ENCODE measurements at places on chromosomes 13 and 19.

DNA sequence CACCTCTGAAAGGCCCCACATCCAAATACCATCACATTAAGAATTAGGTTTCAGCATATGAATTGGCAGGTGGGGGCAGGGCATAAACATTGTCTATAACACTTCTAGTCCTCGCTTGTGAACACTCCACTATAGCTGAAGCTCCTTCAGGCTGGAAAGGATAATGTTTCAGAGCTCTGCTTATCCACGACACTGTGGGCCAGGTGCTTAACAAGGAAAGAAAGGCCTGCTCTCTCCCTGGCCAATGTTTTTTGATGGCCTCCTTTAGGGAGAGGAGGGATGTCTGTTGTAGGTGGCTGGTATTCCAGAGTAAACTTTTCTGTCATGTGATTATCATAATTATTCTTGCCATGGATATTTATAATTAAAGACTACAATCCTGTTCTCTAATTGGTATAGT is 86.4 kb downstream of the CCNA1 start:
- no peak for DNase-seq

- no peak for DNase-seq
Measured at GRCh38 chr19:38194061-38194701, 29.8 kb downstream of the DPF1 start.

DNA sequence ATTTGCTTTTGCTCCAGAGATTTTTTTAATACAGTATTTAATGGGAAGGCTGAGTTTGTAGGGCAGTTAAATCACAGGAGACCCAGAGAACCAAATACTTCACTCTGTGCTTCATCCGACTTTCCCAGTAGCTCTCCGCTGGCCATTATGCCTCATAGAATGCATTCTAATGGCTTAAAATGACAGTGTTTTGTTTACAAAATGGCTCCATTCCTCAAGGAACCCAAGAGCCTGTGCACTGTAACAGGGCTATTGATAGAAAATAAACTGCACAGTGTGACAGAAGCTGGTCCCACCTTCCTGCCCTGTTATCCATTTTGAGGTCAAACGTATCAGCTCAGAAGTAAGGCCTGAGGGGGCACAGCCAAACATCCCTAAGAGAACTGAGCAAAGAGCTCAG is 136.5 kb downstream of the RAP2A start:
- no peak for DNase-seq

- no peak for DNase-seq
Measured at GRCh38 chr13:98060282-98060681, 82.6 kb upstream of the FARP1 start.

GRCh38 chr13:50594276-50595051 is 249.0 kb downstream of the DLEU7 start:
- DNase-seq, result no peak

- DNase-seq, result peak; percentile 21
Measured at GRCh38 chr13:27997904-27998522, 9.5 kb upstream of the URAD start.

DNA sequence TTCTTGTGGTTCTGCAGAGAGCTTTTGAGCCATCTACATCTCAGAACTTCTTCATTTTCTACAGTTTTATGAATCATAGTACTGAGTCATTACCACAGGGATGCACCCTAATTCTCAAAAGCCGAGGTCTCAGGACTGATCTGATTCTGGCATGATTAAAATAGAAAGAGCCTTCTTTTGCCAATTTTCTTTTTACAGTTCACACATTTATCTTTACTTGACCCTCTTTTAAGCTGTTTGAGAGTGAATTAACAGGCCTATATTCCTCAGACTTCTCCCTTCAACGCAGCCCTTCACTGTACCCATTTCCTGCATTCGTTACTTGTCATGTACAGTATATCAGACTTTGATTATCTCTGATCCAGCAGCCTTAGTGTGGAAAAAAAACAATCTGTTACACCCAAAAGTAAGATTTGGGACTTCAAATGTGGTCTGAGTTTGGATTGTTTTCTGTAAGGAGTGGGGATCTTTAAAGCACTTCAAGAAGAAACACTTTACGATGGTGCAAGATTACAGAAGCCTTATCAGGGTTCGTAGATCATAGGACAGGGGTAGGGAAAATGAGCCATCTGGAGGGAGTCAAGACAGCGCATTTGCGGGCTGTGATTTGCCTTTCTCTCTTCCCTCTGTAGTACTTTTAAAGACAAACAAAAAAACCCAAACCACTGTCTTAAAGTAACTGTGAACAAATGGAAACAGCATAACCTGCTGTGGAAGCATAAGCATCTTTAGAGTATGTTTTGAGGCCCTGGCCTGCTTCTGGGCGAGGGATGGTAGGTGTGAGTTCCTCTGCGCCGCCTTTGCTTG is 15.3 kb upstream of the GPR183 start:
- peak; percentile 86 for DNase-seq

DNA sequence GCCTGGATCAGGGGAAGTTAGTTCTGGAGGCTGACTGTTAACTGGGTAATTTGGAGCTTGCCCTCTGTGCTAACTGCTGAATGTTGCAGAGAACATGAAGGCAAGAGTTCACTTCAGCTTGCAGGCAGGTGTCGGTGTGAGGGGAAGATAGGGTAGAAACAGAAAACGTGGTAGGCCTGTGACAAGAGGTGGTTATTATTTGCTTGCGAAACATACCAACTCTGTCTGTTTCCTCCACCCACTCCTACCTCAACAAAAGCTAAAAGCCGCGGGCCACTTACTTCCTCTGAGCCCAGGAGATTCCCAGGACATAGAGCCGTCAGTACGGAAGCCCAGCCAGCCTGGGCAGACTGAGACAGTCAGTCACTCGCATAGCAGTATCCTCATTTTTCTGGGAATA is 119.2 kb upstream of the ABCC4 start:
- DNase-seq, result no peak

GRCh38 chr19:13040948-13041292 is 45.6 kb downstream of the NFIX start:
- DNase-seq, result no peak

DNA sequence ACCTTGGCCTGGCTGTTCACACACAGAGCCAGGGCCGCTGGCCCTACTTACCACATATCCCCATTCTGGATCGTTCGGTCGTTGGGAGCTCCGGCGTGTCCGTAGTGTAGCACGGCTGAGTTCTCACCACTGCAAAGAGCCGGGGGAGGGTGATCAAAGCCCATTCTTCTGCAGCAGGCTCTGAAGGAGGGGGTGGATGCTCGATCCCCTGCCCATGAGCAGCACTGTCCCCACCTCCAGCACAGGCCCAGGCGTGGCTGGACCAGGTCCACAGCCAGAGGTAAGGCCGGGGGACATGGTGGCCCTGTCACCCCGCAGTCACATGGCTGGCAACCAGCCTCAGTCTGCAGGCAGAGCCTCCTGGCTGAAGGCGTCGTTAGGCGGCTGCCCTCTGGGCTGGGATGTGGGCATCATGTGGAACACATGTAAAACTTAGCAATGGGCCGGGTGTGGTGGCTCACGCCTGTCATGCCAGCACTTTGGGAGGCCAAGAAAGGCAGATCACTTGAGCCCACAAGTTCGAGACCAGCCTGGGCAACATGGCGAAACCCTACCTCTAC is 38.2 kb downstream of the CEBPG start:
- DNase-seq, result no peak

DNA sequence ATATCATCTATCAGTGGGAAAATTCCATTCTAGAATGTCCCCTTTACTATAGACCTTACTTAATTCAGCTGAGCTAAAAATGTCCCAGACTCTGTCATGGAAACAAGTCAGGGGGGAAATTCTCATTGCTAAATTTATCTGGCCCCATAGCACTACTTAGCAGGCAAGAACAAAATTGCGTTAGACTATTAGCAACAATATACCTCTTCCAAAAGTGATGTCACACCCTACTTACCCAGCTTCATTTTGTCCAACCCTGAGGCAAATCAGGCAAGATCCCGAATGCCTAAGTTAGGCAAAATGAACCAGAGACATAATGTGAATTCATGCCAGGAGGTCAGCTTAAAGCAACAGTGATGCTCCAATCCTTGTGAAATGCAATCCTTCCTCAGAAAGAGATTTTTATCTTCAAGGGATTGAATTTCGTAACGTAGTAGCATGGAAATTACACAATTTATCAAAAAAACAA is 93.7 kb downstream of the FRY start:
- DNase-seq, result peak; percentile 46

GRCh38 chr19:31013384-31014020 is 335.7 kb downstream of the TSHZ3 start:
- DNase-seq, result peak; percentile 6

DNA sequence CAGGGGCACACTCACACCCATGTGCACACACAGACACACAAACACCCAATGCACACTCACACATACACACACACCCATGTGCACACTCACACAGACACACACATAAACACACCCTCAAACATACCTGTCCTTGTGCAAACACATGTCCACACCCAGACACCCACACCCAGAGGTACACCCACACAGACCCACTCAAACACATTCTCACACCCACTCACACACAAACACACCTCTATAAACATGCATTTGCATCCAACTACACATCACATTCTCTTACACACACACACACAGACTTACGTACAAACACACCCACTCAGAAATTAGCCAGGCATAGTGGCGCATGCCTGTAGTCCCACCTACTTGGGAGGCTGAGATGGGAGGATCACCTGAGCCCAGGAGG is 31.4 kb downstream of the FBN3 start:
- DNase-seq, result no peak

- DNase-seq, result peak; percentile 91
Measured at GRCh38 chr19:45615795-45616703, 14.0 kb upstream of the GPR4 start.

- DNase-seq, result no peak
Measured at GRCh38 chr13:85995788-85996418, 196.7 kb upstream of the SLITRK6 start.

DNA sequence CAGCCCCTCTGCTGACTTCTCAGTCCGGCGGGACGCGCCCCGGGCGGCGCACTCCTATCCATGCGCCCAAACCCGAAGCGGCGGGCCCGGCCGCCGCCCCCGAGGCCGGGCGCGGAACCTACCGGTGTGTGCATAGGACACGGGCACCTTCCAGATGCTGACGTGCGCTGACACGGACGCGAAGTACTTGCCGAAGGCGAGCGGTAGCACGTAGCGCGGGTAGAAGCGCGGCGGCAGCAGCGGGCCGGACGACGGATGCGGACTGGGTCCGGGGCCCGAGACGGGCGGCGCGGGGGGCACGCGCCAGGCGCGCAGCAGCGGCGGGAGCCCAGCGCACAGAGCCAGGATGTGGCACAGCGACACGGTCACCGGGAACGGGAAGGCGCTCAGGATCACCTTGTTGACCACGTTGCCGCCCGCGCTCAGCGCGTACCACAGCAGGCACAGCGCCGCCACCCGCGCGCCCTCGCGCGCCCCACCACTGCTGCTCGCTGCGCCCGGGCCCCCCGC is 338 bp downstream of the SLC35E1 start:
- no peak for DNase-seq

DNA sequence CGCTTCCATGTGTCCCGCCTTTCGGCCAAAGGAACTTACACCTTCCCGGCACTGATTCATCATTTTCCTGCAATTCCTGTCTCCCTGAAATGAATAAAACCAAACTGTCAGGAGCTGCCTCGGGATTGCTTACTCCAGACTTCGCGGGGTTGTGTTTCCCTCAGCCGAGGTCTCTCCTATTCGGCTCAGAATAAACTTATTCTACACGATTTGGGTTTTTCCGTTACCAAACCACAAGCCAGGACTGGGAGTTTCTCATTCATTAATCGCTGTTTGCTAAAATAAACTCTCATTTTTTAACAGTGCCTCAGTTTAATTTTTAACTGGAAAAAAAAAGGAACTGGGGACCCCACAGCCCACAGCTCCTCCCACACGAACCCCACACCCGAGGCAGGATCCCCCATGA is 667 bp downstream of the ZNF878 start:
- peak; percentile 18 for DNase-seq

DNA sequence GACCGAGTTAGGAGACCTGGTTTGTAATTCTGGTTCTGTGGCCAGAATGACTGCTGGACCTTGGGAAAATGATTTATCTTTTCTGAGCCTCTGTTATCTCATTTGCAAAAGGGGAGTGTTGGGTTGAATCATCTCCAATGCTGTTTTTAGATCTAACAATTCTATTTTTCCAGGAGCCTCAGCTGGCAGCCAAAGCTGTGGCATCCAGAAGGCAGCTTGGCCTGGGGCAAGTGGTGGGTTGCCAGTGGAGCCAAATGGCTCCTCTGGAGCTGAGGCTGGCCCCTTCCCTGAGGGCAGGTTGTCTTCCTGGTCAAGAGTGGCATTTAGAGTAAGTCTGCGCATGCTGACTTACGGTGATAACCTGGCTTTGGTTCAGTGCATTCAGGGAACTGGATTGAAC is 21.3 kb downstream of the B3GLCT start:
- DNase-seq, result no peak

Measured in fibroblast of skin of right quadriceps (primary cell).